Stomach (tissue), 19 donors: ENCODE measurements at places on chromosomes 7 and 10. TPM values are rescaled to one million over a fixed set of nuclear protein-coding genes. Genes with fewer than 3 reads are reported as not detected.

The HOXA6 gene
- total RNA-seq = 12.7 TPM

- no peak overlapping the region for H3K27ac ChIP-seq
- no peak overlapping the region for H3K4me3 ChIP-seq
- peak; percentile 65 for DNase-seq
- no peaks in the 10 kb centered on the region for H3K27me3 ChIP-seq
Measured at GRCh38 chr7:30062587-30062986, 34.4 kb downstream of the PLEKHA8 start.

The PLPP4 gene
- not detected for total RNA-seq

The PNLIP gene
- total RNA-seq = not detected

The TMEM270 gene
- not detected for total RNA-seq
